GM03348 (cell line): ENCODE measurements at places on chromosomes 5 and 9.

GRCh38 chr9:134629586-134630392 is 11.8 kb upstream of the COL5A1 start:
- DNase-seq: peak; percentile 23

DNA sequence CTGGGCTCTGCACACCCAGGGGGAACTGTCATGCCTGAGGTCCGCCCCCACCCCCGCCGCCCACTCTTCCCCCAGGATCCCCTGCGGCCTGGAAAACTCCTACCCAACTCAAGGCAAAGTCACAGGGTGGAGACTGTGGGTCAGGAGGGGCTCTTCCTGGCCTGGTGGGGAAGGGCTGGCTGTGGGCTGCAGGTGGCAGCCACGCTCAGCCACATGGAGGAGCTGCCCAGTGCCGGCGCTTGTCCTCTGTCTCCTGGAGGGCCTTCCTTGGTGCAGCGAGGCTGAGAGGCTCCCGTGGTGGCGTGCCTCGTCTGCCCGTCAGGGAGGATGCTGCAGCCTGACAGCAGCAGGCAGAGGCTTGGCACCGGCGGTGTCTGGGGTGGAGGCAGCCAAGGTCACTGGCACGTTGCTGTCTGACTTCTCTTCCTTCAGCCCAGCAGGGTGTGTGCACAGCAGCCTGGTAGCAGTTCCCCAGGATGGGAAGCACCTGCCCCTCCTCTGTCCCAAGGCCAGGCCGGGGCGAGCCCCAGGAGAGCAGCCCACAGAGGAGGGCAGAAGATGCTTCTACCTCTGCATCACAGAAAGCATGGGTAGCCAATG is 78.1 kb downstream of the ADAMTS2 start:
- no peak for DNase-seq

GRCh38 chr5:50967563-50968355 is 301.3 kb downstream of the PARP8 start:
- DNase-seq: no peak

- no peak for DNase-seq
These were observed 90.6 kb upstream of the CXCL14 start for GRCh38 chr5:135669416-135669815.

DNA sequence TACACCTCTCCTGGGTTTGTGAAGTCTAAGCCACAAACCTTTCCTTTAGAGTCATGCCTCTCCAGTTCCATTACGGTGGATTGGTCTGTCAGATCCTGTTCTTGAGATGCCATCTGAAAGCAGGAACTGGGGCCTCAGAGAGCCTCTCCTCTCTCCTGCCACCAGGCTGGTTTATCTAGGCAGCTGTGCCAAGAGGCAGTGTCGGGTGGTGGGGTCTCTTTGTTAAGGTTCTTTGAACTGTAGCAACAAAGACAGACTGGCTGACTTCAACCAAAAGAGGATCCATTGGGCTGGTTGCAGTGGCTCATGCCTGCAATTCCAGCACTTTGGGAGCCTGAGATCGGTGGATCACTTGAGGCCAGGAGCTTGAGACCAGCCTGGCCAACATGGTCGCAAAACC is 66.0 kb upstream of the ANGPTL2 start:
- no peak for DNase-seq

DNA sequence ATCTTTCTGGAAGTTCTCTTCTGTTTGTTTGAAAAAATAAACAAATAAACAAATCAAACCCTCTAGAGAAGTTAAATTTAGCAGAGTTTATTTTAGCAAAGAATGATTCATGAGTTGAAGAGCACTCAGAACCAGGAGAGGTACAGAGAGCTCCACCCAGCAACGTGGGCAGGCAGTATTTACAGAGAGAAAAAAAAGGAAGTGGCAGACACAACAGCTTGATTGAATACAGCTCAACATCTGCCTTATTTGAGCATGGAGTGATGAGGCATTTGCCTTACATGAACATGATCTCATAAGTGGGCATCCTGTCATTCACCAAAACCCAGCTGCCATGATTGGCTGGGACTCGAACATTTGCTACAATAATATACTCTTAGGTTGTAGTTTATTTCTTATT is 381.6 kb upstream of the ADAMTS16 start:
- no peak for DNase-seq

DNA sequence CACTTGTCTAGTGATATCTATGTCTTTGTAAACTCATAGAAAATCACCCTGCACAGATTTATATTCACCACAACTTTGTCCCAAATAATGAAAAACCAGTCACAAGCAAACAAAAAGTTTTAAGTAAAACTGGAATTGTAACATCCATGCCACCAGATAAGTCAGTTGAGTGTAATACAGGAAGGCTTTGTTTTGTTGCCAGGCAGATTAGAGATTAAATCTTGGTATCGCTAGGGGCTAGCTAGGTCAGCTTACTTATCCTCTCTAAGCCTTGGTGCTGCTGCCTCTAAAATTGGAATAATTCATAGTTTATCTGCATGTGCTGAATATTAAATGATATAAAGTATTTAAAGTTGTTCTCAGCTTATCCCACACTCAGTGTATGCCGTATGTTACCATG is 1062.5 kb downstream of the CDH9 start:
- no peak for DNase-seq

DNA sequence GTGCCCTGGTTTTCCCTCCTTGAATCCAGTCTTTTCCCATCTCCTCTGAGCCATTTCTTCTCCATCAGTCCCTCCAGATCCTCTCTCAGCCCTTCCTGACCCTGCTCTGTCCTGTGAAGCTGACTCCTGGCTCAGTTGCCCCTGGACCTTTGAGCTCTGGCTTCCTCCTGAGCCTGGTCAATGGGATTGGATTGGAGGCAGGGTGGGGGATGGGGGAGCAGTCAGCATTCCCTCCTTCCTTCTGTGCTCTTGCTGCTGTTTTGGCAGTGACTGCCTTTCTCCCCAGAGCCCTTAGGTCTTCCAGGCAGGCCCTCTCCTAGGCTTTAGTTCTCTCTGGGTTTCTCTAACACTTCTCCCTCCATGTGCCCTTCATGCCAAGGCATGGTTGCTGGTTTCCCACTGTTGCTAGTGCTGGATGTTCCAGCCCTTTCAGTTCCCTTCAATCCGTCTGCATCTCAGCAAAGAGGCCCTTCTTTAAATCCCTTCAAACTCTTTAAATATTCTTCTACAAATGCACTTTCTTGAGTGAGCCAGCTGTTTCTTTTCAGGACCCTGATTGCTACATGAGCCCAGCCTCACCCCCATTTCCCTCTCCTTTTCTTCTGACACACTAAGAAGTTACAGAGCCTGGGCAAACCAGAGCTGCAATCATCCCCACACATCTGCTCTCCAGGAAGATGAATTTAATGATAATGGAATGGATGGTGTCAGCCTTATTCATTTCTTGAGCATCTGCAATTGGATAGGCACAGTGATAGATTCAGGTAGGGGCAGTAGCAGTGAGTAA is 2.2 kb downstream of the TNFSF15 start:
- no peak for DNase-seq

DNA sequence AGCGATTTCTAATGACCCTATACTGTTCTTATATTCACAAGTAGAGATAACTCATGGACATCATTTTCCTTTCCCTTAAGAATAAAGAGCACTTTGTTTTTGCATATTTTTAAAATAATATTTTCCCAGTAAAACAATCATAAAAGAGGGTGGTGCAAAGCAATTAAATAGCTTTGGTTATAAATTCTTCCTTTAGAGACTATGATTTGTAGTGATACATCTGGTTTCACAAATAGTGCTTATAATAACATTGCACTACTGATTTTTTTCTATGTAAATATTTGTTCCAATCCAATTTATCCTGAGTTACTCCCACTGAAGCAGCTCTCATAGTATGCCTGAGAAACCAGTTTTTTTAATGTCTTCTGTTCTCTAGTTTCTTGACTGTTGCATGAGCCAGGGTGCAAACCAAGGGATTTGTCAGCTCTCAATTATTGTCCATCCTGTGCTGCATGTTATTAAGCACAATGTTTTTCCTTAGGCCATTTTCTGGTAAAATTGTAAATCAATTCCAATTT is 74.7 kb downstream of the LURAP1L start:
- DNase-seq: no peak

DNA sequence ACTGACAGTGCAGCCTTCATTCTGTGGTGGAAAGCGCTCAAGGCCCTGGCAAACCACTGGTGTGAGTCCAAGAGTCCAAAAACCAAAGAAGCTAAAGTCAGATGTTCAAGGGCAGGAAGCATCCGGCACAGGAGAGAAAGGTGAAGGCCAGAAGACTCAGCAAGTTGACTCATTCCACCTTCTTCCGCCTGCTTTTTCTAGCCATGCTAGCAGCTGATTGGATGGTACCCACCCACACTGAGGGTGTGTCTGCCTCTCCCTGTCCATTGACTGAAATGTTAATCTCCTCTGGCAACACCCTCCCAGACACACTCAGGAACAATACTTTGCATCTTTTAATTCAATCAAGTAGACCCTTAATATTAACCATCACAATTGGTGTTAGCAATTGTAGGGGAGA is 296.1 kb downstream of the NDUFS4 start:
- no peak for DNase-seq

- no peak for DNase-seq
These were observed 2.7 kb downstream of the ENHO start for GRCh38 chr9:34520096-34520495.

DNA sequence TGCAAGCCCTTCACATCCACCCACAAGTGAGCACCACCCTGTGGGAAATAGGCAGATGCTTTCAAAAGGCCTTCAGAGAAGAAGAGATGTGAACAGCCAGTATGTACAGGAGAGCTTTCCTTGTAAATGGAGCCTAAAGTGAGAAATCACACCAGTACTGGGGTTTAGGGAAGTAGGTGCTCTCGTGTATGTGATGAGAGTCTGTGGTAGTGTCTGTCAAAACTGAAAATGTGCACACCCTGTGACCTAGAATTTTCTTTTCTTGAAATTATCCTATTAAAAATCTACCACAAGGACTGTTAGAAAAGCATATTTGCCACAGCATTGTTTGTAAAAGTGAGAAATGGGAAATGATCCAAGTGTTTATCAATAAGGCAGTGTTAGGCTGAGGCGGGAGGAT is 16.6 kb downstream of the OTULINL start:
- no peak for DNase-seq

GRCh38 chr9:83342731-83343130 is 195.5 kb downstream of the FRMD3 start:
- no peak for DNase-seq

GRCh38 chr9:69066955-69067354 is 31.4 kb downstream of the FXN start:
- no peak for DNase-seq

DNA sequence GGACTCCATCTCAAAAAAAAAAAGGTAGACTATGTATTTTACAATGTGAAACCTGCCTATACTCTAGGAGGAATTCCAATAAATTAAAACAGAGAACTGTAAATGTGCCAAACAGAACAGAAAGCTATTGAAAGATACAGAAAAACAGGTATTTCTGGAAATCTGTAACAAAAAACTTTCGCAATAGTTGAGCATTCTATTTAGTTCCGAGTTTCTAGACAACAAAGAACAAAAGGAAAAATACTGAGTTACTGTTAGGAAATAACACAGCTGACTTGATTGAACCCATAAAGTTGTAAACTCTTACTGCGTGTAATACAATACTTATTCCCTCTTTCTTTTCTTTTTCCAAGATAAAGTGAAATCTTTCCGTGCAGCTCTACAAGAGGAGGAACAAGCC is 18.6 kb downstream of the DIMT1 start:
- no peak for DNase-seq

GRCh38 chr5:6590581-6590980 is 42.3 kb downstream of the NSUN2 start:
- no peak for DNase-seq

- DNase-seq: no peak
These were observed 106.2 kb upstream of the LMX1B start for GRCh38 chr9:126507318-126508109.

GRCh38 chr9:134342746-134343115 is 16.5 kb downstream of the RXRA start:
- no peak for DNase-seq

GRCh38 chr5:1961952-1962595 is 79.3 kb upstream of the IRX4 start:
- no peak for DNase-seq

GRCh38 chr9:37152365-37152764 is 32.0 kb downstream of the ZCCHC7 start:
- DNase-seq: no peak

DNA sequence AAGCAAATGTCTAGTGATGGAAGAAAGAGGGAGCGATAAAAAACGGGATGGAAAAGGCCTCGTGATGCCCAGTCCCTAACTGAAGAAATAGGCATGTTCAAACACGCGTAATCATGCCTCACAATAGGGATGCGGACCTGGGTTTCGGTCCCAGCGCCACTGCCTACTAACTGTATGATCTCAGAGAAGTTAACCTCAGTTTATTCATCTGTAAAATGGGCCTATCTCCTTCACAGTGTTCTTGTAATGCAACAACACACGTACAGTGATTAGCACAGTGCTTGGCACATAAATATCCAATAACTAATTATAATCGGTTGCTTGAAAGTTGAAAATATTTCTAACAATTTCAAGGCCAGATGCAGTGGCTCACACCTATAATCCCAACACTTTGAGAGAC is 181.8 kb downstream of the FANCC start:
- DNase-seq: no peak

GRCh38 chr5:178790371-178790770 is 59.9 kb upstream of the ZNF354A start:
- no peak for DNase-seq

DNA sequence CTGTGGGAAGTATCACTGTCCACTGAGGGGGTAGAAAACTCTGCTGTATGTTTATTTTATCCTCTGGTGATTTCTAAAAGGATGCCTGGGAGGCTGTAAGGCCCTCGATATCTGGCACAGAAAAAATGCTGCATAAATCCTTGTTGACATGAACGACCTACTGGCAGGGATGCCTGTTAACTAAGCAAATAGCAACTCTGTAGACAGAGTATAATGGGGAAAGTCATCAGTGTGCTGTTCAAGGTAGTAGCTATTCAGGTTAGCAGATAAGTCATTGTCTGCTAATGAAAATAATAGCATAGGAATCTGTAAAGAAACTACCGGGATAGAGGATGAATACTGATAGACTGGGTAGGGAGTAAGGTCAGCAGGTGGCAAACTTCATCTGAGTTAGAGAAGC is 194.8 kb downstream of the TARS1 start:
- no peak for DNase-seq

DNA sequence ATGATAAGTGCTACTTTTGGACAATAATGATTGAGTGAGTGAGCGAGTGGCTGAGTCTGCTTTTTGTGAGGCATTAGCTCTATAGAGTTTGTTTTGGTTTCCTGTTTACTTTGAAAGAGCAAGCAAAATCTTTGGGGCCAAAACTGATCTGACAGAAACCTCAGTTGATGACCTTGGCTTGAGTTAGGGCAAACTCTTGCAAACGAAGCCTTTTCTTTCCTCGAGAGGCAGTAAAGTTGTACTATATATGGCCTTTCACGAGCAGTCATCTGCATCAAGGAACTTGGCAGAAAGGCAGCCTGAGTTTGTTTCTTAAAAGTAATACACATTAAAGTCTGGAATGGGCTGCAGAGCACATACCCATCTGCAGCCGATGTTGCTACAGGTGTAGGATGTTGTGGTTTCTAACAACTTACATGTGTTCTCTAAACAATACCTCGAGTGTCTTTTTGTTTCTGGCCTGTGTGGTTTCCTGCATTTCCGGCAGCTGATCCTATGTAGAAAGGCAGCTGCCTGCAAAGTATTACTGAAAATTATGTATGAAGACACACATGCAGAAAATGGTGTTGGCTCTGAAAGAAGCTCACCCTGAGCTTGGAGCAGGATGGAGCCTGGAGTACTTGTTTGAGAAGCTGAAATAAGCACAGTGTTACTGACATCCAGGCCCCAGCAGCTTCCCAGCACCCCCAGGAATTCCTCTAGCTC is 60.8 kb downstream of the FOXD1 start:
- DNase-seq: no peak
